ELR (cell line): ENCODE measurements at places on chromosomes 12 and 14.

GRCh38 chr12:53324113-53324778, 2.8 kb upstream of the AAAS start:
- no peak for DNase-seq

DNA sequence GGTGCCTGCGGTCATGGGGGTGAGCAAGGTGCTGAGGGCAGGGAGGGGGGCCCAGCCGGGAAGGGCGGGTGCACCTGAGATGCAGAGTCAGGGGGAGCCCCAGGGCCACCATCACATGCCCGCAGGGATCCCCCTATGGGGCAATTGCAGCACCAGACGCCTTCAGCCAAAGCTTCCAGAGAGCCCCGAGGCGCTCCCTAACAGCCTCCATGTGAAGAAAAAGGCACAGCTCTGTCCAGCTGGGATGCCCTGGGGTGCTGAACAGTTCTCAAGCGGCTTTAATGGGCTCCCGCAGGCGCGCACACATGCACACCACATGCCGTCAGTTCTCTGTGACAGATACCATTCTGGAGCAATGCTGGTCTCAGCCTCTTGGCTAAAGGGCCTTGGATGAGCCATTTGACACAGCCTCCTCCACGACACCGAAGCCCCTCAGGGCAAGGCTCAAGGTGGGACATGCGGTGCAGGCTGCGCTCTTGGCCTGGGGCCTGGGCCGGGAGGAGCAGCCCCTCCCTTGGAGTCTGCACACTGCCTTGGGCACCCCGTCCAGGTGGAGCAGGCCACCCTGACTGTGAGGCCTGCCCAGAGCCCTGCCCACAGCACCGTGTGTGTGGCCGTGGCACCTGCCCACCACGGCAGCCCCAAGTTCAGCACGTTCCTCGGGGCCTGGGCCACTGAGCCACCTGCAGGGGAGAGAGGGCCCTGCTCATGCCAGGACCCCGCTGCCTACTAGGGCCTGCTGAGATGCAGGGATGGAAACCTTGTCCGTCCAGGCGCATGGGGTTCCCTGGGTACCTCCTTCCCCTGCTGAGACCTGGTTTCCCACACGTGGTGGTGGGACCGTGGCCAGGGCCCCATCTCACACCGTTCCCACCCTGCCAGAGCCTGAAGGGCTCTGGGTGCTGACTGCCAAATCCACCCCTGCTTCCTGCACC, 7.7 kb downstream of the XRCC3 start:
- DNase-seq: no peak

- no peak for DNase-seq
These were observed 663 bp downstream of the ANKRD33 start for GRCh38 chr12:51888316-51889215.

DNA sequence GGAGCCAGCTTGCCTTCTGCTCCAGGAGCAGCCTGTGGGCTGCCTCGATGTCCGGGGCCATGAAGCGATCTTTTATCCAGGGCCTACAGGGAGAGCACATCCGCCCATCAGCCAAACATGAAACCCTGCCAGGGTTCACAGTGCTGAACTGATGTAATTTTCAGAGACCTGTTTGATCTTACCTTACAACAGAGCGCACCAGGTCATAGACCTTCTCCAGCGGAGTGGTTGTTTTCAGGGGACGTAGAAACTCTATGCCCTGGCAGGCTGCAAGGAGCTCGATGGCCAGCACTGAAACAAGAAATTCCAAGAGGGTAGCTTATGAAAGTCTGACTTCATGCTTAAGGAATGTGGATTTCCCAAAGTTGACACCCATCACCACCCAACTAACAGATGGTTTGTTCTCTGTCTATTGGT, 19.7 kb downstream of the HAL start:
- DNase-seq: peak; percentile 40

DNA sequence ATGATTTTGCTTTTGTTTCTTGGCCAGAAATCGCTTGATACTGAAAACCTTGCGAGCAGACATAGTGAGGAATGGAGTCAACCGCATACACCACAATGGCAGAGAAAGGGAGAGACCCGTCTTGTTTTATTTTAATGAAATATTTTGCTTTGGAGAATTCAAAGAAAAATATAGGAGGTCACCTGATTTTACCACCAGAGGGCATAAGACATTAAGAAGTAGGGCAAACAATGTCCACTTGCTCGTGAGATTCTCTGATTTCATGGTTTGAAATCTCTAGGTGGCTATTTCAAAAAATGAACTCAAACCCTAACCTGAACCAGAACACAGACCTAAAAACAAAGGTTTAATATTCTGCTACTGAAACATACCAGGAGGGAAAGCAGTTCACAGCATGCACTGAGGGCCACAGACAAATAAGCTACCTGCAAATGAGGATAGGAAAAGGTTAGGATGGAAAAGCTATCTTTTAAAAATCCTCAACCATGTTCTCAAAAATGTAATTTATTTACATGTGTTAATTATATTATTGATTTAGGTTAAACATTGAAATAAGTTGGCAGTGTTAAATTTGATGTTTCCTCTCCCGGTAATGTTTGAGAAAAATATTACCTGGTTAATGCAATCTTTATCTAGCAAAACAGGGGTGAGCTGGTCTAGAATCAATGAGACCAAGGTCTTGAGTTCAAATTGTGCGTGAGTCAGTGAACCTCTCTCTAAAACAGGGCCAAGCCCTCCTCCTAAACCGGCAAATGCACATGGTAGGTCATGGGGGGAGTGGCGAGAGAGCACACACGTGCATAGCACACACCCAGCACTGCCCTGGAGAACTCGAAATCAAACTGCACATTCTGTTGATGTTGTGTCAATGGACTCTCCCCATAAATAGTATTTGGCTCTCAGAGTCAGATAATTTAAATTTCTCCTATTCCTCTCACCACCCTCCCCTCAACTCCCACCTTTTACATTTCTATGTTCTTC, 12.5 kb downstream of the IFNG-AS1 start:
- peak; percentile 54 for DNase-seq

GRCh38 chr12:62215506-62215905, 44.7 kb upstream of the USP15 start:
- DNase-seq: no peak

- DNase-seq: peak; percentile 92
These were observed 84.5 kb downstream of the PLEKHG3 start for GRCh38 chr14:64788706-64789105.

DNA sequence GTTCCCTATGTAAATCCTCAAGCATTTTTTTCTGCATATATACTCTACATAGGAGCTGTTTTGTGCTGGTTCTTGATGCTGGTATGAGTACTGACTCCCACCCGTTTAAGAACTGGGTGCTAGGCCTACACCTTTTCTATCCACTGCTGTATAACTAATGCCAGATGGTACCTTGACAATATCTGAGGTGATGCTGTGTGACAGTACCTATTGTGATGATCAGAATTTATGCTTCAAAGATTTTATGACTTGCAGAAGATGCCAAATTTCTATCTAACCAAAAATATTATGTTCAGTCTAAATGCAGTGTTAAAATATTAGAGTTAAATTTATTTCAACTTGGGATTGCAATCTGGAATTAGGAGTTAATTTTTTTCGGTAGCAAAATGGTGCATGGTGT, 272.3 kb upstream of the NOVA1 start:
- DNase-seq: no peak

- DNase-seq: no peak
These were observed 558.3 kb downstream of the GALC start for GRCh38 chr14:87434680-87435079.

GRCh38 chr12:90233168-90234100, 524.8 kb upstream of the ATP2B1 start:
- DNase-seq: no peak

- no peak for DNase-seq
These were observed 83.6 kb downstream of the KSR2 start for GRCh38 chr12:117885211-117885610.
